ENCODE measurements at places on chromosomes 16 and 17.
A peak's percentile ranks its signal among the peaks of the same experiment; 100 is the strongest.

GRCh38 chr17:48023400-48024148 is 14.0 kb downstream of the COPZ2 start:
- DNase-seq, result peak; percentile 48

- no peak for DNase-seq
Measured at GRCh38 chr17:57077000-57077399, 8.0 kb upstream of the AKAP1 start.

DNA sequence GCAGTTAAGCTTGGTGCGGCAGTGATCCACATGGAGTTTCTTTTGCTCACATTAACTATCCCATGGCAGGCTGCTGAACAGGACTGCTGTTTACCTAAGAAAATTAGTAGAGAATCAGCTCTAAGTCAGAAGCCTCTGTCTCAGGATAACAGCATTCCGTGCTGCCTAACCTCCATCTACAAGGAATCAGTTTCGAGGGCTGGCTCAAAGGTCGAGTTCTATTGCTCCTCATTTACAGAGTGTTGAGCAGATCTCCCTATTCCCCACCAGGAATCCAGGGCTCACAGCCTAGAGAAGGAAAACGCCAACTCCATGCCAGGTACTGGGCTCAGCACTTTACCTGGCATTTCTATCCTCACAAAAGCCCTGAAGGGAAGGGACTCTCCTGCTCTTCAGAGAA is 9.9 kb downstream of the GINS2 start:
- no peak for DNase-seq

GRCh38 chr16:1014771-1015495 is 33.4 kb downstream of the SOX8 start:
- no peak for DNase-seq

DNA sequence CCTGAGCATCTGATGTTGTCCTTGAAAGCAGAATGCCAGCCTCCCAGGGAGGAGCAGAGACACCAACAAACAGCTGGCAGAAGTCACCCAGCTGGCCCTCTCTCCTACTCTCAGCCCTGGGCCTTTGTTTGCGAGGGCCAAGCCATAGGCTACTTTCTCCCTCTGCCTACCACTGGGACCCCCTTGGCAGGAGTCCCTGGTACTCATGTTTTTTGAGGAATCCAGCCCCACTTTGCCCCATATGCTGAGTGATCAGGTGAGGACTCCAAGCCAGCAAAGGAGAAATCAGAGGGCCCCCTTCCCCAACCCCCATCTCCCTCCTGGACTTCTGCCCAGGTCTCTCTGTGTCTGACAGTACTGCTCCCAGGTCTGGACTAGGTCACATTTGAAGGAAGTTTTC is 121.9 kb downstream of the USP31 start:
- no peak for DNase-seq

- no peak for DNase-seq
Measured at GRCh38 chr16:82700541-82701235, 73.9 kb downstream of the CDH13 start.

- peak; percentile 30 for DNase-seq
Measured at GRCh38 chr16:57533431-57534336, 2.7 kb downstream of the CCDC102A start.

DNA sequence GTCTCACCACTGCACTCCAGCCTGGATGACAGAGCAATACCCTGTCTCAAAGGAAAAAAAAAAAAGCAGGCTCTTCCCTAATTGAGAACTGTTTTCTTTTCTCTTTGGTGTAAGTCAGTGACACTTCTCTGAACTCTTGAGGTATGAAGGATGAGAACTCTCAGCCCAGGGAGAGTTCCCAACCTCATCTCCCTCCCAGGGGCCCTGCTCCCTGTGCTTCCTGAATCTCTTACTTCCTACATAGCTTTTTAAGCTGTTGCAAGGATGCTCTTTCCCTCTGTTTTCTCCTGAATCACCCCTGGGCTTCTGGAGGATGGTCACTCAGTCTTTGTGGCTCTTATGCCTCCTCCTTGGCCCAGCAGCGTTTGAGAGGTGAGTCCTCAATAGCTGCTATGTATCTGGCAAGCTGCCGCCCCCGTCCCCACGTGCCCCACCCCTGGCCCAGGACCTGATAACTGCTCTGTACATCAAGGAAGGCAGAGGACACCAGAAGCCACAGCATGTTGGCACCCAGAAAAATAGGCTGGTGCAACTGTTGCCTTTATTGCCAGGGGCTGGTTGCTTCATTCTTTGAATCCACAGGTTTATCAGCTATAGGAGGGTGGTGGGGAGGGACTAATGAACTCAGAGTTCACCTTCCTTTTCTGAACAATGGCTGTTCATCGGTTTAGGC is 24.0 kb downstream of the IGF2BP1 start:
- no peak for DNase-seq

DNA sequence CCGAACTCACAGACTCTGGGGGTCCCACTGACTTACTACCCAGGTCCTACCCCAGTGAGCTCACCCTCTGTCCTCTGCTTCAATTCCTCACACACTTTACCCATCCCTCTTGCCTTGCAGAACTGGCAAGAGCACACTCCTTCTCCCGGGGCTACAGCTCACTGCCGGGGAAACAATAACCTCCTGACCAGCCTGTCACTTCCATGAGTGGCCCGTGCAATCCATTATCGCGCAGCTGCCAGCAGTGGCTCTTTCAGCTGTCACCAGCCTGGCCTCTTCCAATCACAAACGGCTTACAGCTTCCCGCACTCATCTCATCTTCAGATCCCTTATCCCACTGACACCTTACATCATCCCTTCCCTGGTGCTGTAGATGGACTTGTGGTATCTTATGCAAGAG is 79.5 kb downstream of the CPPED1 start:
- no peak for DNase-seq

DNA sequence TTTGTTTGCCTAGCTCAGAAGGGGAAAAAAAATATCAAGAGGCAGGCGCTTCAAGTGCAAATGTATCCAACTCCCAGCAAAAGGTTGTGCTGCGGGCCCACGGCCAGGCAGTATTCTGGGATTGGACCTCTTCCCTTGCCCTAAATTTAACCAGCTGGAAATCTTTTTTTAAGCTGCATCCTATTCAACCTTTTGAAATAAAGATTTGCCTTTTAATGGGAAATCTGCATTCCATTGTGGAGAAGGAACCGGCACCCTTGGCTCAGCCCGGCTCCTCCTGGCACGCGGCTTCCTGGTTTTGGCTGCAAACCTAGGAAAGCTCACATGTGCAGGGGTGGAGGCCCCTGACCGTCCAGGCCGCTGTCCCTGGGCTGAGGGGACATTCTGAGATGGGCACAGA is 38.8 kb upstream of the ENPP7 start:
- no peak for DNase-seq

GRCh38 chr16:14652726-14653125 is 20.0 kb downstream of the BFAR start:
- no peak for DNase-seq

- DNase-seq, result no peak
Measured at GRCh38 chr17:10729334-10730193, at the start of gene TMEM220. Gene TMEM220, minus strand, starts transcription at chr17:10730023. Its CDS starts 172 bp downstream, at chr17:10729851.

DNA sequence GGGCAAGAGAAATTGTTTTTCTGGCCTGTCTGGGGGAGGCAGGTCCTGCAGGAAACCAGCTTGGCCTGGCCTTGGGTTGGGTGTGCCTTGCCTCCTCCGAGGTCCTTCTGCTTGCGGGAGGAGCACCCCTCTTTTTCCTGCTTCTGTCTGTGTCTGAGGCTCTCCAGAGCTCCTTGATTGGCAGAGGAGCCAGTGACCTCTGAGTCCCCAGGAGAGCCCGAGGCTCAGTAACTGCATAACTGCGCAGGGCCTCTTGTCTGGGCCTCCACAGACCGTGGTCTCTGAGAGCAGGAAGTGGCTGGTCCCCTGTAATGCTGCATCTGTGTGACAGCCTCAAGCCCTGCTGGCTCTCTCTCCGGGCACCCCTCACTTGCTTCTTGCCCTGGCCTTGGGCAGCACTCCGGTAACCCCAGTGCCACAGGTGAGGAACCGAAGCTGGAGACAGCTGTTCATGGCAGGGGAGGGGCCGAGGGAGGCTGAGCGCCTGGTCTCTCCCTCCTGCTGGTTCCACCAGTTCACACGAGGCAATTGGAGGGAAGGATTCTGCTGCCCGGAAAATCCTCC is 1.6 kb downstream of the CAPN15 start:
- DNase-seq, result no peak

- no peak for DNase-seq
Measured at GRCh38 chr16:19829844-19830692, 54.6 kb downstream of the GPRC5B start.

DNA sequence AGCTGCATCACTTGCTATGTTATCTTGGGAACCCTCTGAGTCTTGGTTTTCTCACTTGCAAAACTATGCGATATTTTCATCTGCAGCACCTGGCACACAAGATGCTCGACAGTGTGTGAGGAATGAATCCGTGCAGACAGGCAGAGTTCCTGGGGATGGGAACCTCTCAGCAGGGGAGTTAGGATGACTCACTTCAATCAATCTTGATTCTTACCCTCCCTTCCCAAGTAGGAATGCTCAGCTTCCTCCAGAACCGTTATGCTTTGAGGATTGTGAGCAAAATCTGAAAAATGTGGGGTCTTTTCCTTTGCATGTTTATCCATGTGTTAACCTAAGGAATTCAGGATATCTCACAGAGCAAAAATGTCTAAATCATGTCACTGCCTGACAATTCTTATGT is 68.9 kb upstream of the HNF1B start:
- no peak for DNase-seq

GRCh38 chr17:7912927-7913524 is 3.1 kb downstream of the RNF227 start:
- DNase-seq, result peak; percentile 59

DNA sequence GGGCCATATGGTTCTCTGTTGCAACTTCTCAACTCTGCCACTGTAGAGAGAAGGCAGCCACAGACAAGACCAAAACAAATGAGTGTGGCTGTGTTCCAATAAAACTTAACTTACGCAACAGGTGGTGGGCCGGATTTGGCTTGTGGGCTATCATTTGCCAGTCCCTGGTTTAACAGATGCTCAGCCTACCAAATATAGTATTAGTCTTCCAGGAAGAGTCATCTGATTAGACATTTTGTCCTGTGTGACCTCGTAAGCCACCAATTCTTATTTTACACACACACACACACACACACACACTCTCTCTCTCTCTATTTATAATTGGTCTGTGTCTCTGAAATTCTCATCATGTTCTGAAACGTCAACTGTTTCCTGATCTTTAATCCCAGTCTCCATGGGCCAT is 245.9 kb downstream of the XYLT1 start:
- no peak for DNase-seq

GRCh38 chr17:42779936-42780850 is at the start of gene WNK4:
Gene WNK4, plus strand, starts transcription at chr17:42780610. Its CDS starts 89 bp downstream, at chr17:42780699.
- no peak for DNase-seq

- no peak for DNase-seq
Measured at GRCh38 chr16:530111-530817, 2.8 kb downstream of the CAPN15 start.

- DNase-seq, result no peak
Measured at GRCh38 chr17:50332196-50332595, 13.7 kb upstream of the XYLT2 start.

GRCh38 chr16:12548270-12548983 is 255.3 kb downstream of the CPPED1 start:
- no peak for DNase-seq

DNA sequence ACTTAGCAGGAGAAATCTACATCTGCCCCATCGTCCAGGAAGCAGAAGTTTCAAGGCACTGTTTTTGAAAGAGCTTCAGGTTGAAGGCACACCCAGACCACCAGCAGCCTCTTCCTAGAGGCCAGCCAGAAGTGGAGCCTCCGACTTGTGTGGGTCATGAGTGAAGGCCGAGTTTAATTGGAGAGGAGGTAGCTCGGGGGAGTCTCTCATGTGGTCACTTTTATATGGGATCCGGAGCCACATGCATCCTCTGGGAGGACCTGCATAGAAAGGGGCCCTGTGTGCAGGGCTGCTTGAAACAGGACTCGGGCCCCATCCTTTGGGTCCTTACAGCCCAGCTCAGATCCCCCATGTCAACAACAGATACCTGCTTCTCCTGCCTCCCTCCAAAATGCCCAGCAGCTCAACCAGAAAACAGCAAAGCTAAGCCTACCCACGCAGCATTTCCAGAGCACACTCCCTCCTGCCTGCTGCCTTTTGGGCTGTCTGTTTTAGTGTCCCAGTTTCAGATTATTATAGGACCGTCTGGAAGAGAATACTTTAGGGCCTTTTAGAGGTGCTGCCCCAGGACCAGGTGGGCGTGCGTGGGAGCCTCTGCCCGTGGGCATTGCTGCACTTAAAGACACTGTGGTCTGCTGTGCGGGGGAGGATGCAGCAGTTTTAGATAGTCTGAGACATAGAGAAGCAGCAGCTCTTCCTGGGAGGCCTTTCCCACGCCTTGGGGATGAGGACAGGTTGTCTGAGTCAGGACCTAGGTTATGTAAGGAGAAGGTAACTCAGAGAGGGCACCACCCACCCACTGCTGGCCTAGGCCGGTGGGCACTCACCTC is 29.5 kb downstream of the MPRIP start:
- no peak for DNase-seq

- DNase-seq, result no peak
Measured at GRCh38 chr17:2985318-2985717, 78.1 kb downstream of the OR1D5 start.

GRCh38 chr17:42548070-42548837 is 4.5 kb upstream of the HSD17B1 start:
- DNase-seq, result no peak

DNA sequence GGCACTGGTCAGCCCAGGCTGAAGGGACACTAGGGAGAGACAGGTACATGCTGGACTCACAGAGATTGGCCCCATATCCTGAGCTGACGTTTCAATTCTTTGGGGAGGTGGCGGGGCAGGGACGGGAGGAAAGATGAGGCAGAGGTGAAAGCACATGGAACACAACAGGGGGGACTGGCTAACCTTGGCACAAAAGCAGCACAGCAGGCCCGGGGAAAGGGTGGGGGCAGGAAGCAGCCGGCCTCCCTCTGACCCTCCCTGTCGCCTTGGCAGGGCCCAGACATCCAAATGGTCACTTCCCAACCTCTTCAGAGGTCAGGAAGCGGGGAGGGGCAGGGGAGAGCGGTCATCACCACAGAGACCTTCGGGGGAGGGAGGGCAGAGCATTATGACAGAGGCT is 6.6 kb downstream of the VAT1 start:
- DNase-seq, result no peak

- no peak for DNase-seq
Measured at GRCh38 chr17:74485841-74486240, 19.4 kb downstream of the CD300A start.

- DNase-seq, result peak; percentile 45
Measured at GRCh38 chr17:79183293-79184158, 108.9 kb downstream of the ENGASE start.

Data from DMS79 (cell line).